Fibroblast of skin of scalp (primary cell): ENCODE measurements at places on chromosomes 4 and X.

DNA sequence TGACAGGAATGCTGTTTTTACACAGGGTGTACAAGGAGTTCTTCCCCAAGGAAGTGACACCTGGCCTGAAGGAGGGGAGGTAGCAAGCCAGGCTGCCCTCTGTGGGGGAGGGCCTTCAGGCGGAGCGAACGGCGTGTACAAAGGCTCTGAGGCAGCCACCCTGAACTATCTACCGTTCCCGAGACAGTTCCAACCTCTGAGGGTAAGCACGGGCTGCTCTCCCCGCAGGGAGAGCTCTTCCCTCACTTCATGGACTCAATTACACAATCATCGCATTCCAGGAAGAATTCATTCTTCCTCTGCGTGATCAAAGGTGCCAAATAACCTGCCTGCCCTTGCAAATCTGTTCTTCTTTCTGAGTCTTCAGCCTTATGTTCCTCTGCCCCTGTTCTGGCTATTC lies 4.8 kb downstream of the ELK1 start:
- no peak for DNase-seq

GRCh38 chr4:33386764-33387163 lies 2666.6 kb downstream of the PCDH7 start:
- DNase-seq, result no peak

DNA sequence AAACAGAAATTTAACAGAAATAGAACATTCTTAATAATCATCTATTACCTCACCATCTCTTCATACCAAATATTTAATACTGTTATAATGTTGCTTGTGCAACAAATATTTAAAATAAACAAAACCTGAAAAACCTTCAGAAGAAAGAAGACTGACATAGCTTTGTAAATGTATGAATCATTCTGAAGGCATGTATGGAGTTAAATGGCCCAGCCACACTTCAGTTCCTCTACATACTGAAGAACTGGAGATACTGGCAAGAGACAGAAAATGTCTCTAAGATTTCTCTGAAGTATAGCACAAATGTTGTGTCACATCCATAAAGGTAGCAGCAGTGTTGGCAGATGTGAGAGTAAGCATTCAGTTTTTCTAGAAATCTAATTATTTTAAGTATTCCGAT lies 275.3 kb upstream of the FGF13 start:
- DNase-seq, result peak; percentile 1

DNA sequence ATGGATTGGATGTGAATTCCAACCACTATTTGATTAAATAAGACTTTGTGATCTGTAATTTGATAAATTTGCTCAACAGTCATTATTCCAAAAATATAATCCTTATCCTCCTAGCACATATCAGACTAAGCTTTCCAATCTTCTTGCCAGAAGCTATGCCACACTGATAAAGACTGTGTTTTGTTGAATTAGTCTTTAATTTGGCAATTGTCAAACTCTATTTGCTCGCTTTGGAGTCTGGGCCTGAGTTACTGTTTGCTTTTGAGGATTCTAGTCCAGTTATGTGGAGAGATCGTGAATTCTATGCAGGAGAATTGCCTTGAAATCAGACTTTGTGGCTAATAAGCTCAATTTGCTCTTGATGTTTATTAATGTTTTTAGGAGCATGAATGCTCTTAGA lies 10.9 kb upstream of the RNF150 start:
- no peak for DNase-seq

- DNase-seq, result no peak
Measured at GRCh38 chr4:98958065-98958464, 29.1 kb upstream of the EIF4E start.

DNA sequence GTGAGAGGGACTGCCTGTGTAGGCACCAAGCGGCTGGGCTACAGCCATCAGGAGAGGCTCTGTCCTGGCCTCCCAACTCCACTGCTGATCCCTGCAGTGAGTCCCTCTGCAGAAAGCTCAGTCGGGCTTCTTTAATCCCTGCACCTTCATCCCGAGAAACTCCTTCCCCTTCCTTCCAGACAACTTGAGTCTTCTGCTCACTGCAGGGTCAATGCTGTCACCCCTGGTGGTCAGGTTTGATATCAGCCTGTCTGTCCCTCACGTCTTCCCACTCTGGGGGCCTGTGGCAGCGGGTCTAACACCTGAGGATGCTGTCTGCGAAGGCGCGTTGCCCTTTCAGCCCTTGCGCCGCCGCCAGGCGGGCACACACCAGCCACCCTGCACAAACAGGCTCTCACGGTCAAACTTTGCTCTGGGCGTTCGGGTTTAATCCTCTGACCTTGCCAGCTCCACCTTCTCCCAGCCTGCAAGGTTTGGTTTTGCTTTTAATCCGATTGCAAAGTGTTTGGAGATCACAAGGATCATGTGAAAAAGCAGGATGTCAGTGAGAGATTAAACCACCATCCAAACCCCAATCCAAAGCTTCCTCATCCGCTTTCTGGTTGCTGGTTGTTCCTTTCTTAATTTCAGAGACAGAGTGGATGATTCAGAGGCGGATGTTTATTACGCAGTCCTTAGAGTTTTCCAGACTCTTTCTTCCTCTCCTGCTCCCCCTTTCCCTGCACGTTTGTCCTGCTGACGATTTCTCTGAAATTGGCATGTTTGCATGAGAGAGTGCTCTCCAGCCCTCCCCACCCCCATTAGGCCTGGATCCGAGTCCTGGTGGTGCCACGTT lies 74.8 kb upstream of the SLC34A2 start:
- DNase-seq, result no peak
